ENCODE measurements at places on chromosomes 7 and 10. TPM values are rescaled to one million over a fixed set of nuclear protein-coding genes. Genes with fewer than 3 reads are reported as not detected.

Gene FUOM
- total RNA-seq, result 8.2 TPM

DNA sequence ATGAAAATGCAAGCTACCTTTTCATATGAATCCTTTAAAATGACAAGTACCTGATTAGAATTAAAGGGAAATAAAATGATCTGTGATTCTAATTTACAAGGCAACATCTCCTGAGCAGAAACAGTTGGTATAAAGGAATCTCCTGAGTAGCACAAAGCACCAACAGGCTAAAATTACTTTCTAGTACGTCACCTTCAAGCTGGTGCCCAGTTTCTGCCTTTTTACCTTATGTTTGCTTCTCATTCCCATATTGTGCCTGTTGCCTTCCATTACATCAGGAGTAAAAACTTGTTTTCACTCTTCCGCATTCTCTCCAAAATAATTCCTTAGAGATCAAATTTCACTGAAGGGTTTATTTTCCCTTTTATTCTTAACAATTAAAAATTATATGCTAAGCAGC, 587.1 kb upstream of the KCND2 start:
- no peak for DNase-seq

Gene ZNF503
- total RNA-seq, result 4.6 TPM

GRCh38 chr7:4025694-4026615, 656.1 kb upstream of the FOXK1 start:
- no peak for DNase-seq

Gene SEC31B
- 4.9 TPM for total RNA-seq

Gene UBTD1
- total RNA-seq, result 95.8 TPM

DNA sequence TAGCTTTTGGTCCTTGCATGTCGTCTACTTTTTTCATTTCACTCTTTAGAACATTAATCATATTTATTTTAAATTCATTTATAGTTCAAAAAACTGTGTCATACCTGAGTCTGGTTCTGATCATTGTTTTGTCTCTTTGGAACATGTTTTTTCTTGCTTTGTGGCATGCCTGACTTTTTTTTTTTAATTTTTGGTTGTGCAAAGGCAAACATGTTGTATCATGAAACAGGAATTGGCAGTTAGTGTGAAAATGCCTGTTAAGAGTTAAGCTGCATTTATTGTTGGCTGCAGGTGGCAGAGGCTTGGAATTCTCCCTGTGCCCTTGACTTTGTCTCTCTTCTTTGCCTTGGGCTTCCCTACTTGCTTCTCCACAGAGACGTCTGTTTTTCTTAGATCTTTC, 525.0 kb upstream of the ADARB2 start:
- no peak for DNase-seq

Gene PRSS37
- not detected for total RNA-seq

GRCh38 chr7:5445981-5446594, 22.5 kb upstream of the TNRC18 start:
- no peak for DNase-seq

DNA sequence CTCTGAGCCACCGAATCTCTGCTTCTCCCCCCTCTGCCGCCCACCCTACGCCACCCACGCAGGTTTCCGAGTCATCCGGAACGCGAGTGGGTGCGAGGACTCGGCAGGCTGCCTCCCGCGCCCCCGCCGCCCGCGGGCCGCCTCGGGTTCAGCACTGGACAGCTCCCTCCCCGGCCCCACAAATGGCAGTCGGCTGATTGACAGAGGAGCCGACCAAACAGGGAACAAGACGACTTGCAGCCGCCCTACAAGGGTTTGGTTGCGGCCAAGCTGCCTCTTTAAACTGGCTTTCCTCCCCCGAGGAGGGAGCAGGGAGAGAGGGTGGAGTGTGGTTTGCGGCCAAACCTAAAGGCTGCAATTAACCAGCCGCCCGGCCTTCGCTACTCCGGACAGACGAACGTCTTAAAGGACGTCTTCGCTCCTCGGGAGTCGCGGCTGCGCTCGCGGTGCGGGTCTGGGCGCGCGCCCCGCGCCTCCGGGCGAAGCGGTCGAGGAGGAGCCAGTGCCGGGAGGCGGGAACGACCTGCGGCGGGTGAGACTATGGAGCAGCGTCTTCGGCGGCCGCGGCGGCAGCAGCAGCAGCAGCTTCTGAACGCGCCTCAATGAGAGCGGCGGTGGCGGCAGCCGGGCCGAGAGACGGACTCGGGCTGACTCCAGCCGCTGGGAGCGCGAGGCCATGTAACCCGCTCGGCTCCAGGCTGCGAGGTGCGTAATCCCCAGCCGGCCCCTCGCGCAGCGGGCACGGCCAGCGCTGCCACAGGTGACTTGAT, at the start of gene GPR158:
Gene GPR158, plus strand, starts transcription at position 541 of the 770 bp plus-strand sequence. CDS start 420 bp downstream, outside the sequence.
- DNase-seq, result peak; percentile 79

DNA sequence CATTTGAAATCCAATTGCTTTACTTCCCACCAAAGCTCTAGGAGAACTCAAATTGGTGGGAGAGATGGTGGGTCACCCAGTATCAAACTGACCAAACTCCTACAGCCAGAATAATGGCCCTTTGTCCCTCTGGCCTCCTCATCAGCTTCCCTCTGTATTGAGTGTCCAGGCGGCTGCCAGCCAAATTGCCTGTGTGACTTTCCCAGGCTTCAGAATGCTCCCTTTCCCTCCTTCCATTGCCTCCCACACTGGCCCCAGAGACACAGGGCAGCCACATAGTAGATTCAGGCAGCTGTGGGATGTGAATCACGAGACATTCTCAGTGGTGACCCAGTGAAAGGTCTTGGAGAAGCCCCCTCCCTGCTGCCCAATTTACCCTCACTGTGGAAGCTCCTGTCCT, 12.7 kb upstream of the VDAC2 start:
- DNase-seq, result no peak

All from myocyte (in vitro differentiated cells).